ENCODE measurements at places on chromosomes 2 and 18.
A peak's percentile ranks its signal among the peaks of the same experiment; 100 is the strongest.

DNA sequence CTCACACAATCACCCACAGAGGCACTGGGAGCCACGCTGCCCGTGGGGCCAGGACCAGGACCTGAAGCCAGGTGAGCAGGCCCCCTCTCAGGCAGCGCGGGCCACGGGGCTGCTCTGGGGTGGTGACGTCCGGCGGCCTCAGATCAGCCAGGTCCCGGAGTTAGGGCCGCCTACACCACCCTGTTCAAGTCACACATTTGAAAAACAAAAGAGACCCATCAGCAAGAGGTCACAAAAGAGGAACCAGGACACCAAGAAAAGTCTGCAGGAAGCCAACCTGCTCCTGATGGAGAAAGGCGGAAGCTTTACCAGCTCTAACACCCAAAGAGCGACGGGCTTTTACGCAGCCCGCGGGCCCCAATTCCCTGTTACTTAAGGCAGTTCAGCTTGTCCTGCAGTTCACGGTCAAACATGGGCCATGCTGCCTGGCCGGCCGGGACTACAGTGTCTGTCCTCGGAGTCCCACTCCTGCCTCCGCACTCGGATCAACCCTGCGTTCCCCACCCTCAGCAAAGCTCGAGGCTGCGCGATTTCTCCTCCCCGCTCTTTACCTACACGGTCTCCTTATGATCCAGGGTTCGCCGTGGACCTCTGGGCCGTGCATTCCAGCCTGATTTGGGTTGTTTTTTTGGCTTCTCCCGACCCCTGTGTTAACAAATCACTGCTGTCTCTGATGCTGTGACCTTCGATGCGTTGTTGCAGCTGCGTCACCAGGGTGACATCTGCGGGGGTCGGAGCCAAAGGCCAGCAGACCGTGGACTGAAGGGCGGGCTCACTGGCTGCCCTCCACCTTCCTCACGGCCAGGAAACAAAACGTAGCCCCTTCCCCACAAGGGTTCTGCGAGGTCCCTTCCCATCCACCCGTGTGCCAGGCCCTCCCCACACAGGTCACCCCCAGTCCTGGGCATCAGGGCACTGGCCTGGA, 31.0 kb downstream of the SNORC start:
- H3K4me1 ChIP-seq = no peaks in the 10 kb centered on the region
- no peak overlapping the region for H3K27ac ChIP-seq
- no peak for DNase-seq
- H3K27me3 ChIP-seq = no peaks in the 10 kb centered on the region

- H3K36me3 ChIP-seq = peaks cover 19% of the 10 kb centered on the region
- H3K27me3 ChIP-seq = no peaks in the 10 kb centered on the region
- DNase-seq = peak; percentile 31
- H3K27ac ChIP-seq = peak overlapping the region; percentile 28
- H3K4me3 ChIP-seq = no peak overlapping the region
- peaks cover 25% of the 10 kb centered on the region for H3K4me1 ChIP-seq
Measured at GRCh38 chr2:207725873-207726578, 14.6 kb downstream of the CCNYL1 start.

GRCh38 chr2:42859791-42860190, 67.4 kb upstream of the HAAO start:
- H3K27me3 ChIP-seq = no peaks in the 10 kb centered on the region
- no peak overlapping the region for H3K4me3 ChIP-seq
- no peak overlapping the region for H3K27ac ChIP-seq

DNA sequence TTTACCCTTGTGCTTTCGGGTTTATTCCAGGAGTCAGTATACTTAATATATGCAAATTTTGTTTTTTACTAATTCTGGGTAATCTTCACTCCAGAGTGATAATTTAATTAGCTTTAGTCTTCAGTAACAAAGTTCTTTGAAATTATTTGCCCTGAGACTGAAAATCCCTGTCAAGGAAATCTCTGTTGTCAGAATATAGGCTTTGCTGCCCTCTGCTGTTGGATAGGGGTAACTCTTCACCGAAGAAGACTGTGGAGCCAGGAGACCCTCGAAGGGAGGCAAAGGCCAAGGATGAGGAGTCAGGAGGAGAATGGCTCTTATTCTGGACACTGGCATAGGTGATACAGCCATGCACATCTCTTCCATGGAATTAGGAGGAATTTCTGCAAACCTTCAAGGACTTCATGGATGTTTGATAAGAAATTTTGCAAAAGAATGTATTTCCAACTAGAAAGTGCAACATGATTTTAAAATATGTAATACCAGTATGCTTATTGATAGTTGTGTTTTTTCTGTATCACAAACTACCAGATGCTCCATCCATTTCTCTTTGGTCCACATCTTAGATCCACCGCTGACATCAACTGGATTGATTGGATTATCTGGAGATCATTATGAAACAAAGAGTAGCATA, 182.3 kb downstream of the RDH14 start:
- no peaks in the 10 kb centered on the region for H3K36me3 ChIP-seq
- H3K27me3 ChIP-seq = peaks cover 13% of the 10 kb centered on the region
- H3K4me1 ChIP-seq = peaks cover 6% of the 10 kb centered on the region
- peak; percentile 66 for DNase-seq

DNA sequence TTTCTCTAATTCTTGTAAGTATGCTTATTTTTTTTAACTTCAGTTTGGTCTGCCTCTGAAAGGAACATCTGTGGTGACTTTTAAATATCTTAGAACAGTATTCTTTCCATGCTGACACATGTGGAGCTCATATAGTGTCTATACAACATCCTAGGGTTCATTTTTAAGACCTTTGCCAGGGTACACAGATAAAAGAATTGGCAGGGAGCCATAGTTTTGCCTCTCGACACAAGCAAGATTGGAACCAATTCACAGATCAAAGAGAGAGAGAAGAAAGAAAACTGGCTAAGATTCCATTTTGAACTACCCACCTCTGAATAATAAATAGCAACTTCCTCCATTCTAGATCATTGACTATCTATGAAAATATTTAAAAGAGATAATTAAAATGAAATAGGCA, 142.7 kb upstream of the ST6GAL2 start:
- no peak overlapping the region for H3K27ac ChIP-seq
- no peaks in the 10 kb centered on the region for H3K27me3 ChIP-seq
- no peak for DNase-seq
- no peaks in the 10 kb centered on the region for H3K36me3 ChIP-seq
- peaks cover 5% of the 10 kb centered on the region for H3K4me1 ChIP-seq
- no peak overlapping the region for H3K4me3 ChIP-seq

DNA sequence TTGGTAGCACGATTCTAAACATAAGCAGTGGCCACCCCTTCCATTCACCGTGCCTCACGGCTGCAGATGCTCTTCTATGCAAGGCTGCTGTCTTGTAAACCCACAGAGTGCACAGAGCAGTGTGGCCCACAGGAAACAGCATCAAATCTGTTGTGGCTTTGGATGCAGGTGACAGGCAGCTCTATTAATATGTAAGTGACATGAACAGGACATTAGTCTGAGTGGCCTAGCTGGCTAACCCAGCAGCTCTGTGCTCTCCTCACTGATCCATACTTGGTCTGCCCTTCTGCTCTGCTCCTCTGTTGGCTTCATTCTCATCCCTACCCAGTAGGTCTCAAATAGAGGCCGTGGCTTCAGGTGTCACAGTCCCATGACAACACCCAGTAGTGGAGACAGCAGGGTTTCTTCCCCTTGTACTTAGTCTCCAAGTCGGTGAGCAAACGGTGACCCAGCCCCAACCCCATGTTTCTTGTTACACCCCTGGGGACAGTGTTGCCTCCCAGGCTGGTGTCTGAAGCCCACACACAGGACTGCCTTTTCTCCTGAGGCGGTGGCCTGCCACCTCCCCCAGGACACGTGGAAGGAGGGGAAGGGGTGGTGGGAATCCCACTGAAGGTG, 5.8 kb downstream of the SH3RF3 start:
- H3K27ac ChIP-seq = no peak overlapping the region
- H3K4me1 ChIP-seq = peaks cover 41% of the 10 kb centered on the region
- no peaks in the 10 kb centered on the region for H3K36me3 ChIP-seq
- no peak for DNase-seq
- no peak overlapping the region for H3K4me3 ChIP-seq

DNA sequence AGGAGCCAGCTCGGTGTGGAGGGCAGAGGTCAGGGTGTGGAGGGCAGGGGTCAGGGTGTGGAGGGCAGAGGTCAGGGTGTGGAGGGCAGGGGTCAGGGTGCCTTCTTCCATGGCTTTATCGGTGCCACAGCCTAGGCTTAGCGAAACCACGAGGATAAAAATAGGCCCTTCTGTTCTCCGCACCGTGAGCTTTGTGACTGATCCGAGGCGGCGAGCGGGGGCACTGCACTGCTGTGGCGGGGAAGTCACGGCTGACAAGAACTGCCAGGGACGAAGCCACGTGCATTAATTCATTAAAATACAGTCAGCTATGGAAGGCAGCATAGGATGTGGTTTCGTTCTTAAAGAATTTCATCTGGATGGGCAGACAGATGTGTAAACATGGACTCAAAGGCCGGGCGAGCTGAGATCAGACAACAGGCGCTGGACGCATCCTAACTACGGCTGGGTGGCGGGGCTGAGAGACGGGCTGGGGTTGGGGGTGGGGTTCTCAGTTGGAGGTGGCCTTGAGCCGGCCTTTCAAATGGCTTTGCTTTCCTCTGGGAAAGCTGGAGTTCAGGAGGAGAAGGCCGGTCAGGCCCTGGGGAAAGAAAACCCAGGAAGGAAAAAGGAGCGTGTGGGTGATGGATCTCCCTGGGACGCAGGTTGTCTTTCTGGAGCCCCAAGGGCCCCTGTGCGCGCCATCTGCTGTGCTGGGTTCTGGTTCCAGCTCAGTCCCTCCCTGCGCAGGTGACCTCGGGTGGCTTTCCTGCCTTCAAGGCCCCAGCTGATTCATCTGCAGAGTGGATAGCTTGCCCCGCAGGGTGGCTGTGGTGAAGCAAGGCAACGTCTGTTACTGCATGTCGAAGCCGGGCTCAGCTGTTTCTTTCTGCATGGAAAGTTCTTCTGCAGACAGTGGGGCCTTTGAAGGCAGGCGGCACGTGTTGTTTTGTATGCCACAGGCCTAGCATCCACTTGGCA, 958 bp upstream of the ALLC start:
- H3K4me1 ChIP-seq = peaks cover 7% of the 10 kb centered on the region
- no peak overlapping the region for H3K4me3 ChIP-seq
- DNase-seq = no peak

GRCh38 chr2:113028112-113028511, 22.9 kb downstream of the IL36A start:
- peaks cover 99% of the 10 kb centered on the region for H3K27me3 ChIP-seq
- H3K27ac ChIP-seq = no peak overlapping the region
- DNase-seq = no peak

DNA sequence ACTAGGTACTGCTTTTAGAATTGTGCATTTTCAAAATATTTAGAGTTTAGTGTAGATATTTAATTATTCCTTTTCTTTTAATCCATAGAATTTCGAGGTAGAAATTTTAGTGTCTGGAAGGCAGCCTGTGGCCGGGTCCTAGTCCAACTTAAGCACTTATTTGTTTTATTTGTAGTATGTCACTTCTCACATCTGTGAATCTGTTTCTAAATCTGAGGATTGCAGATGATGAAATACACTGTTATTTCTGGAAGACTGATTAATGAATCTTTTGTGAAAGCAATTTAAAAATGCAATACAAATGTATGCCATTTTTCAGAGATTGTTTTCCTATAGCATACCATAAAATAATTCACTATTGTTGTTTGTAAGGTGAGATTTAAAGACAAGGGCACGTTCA, 483.9 kb upstream of the TRIB2 start:
- no peaks in the 10 kb centered on the region for H3K27me3 ChIP-seq
- DNase-seq = no peak
- H3K27ac ChIP-seq = no peak overlapping the region
- H3K4me3 ChIP-seq = no peak overlapping the region
- peaks cover 9% of the 10 kb centered on the region for H3K4me1 ChIP-seq

DNA sequence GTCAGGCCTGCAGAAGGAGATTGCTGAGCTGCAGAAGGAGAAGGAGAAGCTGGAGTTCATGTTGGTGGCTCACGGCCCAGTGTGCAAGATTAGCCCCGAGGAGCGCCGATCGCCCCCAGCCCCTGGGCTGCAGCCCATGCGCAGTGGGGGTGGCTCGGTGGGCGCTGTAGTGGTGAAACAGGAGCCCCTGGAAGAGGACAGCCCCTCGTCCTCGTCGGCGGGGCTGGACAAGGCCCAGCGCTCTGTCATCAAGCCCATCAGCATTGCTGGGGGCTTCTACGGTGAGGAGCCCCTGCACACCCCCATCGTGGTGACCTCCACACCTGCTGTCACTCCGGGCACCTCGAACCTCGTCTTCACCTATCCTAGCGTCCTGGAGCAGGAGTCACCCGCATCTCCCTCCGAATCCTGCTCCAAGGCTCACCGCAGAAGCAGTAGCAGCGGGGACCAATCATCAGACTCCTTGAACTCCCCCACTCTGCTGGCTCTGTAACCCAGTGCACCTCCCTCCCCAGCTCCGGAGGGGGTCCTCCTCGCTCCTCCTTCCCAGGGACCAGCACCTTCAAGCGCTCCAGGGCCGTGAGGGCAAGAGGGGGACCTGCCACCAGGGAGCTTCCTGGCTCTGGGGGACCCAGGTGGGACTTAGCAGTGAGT, 19.4 kb downstream of the FOSL2 start:
- H3K27me3 ChIP-seq = no peaks in the 10 kb centered on the region
- peaks cover 29% of the 10 kb centered on the region for H3K4me1 ChIP-seq
- no peak overlapping the region for H3K27ac ChIP-seq
- H3K36me3 ChIP-seq = no peaks in the 10 kb centered on the region
- no peak for DNase-seq
- H3K4me3 ChIP-seq = no peak overlapping the region

- no peak for DNase-seq
- no peaks in the 10 kb centered on the region for H3K36me3 ChIP-seq
- H3K4me3 ChIP-seq = no peak overlapping the region
- no peak overlapping the region for H3K27ac ChIP-seq
Measured at GRCh38 chr18:24491927-24492834, 31.7 kb downstream of the HRH4 start.

DNA sequence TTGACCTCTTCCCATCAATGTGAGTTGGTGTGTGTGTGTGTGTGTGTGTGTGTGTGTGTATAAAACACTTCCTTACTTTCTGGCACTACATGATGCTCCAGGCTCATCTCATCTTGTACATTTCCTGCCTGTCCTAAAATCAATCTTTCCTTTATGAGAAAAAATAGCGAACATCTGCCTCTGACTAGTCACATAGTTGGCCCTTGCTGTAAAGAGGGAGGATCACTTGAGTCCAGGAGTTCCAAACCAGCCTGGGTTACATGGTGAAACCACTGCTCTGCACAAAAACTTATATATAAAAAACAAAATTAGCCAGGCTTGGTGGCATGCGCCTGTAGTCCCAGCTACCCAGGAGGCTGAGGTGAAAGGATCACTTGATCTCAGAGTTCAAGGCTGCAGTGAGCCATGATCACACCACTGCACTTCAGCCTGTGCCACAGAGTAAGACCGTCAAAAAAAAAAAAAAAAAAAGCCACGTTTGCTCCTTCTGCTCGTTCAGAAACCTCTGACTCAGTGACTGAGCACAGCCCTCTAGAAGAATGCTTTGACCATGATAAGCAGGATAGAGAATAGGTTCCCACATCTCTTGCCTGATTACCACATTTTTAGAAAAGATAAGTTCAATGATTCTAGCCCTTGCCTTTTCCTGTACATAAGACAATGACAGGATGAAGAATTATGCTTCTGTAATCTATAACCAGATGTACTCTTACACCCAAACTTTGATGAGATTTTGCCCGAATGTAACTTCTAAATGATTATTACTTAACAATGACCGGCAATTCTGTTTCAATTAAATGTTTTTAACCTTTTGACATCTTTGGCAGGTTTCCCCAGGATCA, 45.2 kb upstream of the ST3GAL5 start:
- peak overlapping the region; percentile 49 for H3K27ac ChIP-seq
- no peak for DNase-seq
- H3K27me3 ChIP-seq = no peaks in the 10 kb centered on the region
- H3K4me1 ChIP-seq = peaks cover 44% of the 10 kb centered on the region
